ENCODE measurements at places on chromosomes 5 and 9. TPM values are rescaled to one million over a fixed set of nuclear protein-coding genes. Genes with fewer than 3 reads are reported as not detected.

DNA sequence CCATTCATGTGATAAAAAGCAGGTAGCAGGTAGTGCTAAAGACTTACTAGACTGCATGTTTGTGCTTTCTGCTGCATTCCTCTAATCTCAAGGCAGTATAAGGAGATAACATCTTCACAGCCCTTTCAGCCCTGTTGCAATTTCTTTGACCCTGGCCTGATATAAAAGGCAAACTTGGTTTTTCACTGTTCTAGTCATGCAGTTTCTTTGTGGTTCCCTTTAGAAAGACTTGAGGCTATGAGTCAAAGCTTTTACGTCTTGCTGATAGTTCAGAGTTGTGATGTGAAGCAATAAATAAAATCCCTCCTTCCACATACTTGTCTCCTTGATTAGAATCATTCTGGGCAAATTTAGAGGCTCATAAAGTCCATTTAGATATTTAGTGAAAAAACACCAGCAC, 88.6 kb upstream of the CDKN2B start:
- no peak for DNase-seq

- DNase-seq = no peak
These were observed 395.0 kb upstream of the SMARCA2 start for GRCh38 chr9:1619915-1620710.

DNA sequence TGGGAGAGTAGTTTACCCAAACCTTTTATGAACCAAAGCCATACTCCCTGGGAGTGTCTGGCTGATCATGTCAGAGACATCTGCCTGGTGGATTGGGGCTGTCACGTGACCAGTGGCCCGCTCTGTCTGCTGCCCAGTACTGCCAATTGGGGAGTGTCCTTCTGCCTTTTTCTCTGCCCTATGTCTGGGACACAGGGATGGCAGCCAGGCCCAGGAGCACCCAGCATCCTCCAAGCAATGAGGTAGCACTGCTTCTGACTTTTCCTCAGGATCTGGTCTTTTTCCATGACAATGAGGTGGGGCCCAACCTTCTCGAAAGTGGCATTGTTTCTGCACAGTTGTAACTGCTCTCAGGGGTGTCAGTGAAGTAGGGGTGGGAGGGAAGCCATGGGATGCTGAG, 21.8 kb downstream of the DAPK1 start:
- no peak for DNase-seq

DNA sequence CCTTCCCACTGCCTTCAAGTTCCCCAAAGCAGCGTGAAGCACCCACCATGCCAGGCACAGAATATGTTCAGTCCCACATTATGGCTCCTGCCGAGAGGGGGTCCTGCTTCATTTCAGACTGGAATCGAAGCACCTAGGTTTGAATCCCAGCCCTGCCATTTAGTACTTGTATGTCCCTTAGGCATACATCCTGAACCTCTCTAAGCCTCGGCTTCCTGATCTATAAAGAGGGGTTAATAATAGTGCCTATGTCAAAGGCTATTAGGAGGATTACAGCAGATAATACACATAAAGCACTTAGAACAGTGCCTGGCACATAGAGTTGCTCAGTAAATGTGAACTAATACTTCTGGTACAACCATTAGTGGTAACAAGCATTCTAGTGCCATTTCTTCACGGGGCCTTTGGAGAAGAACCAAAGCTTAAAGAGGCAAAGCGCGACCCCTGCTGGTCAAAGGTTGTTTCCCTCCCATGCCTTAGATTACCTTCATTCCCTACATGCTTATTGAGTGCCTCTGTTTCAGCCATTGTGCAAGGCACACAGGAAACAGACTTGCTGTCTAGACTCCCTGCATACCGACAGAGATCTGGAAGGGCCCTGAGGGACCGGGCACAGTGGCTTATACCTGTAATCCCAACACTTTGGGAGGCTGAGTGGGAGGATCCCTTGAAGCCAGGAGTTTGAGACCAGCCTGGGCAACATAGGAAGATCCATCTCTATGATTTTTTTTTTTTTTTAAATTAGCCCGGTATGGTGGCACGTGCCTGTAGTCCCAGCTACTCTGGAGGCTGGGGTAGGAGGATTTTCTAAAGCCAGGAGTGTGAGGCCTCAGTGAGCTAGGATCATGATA, 98.3 kb downstream of the PPARGC1B start:
- peak; percentile 92 for DNase-seq

FBXW2 gene
- 52.1 TPM for total RNA-seq

TSLP gene
- total RNA-seq = not detected

ANKDD1B gene
- 10.1 TPM for total RNA-seq

TXNDC8 gene
- total RNA-seq = not detected

CCDC107 gene
- 33.9 TPM for total RNA-seq

LCN9 gene
- not detected for total RNA-seq

Data from transverse colon (tissue), 4 donors.